ENCODE measurements at places on chromosomes 12 and 14.

- no peak for DNase-seq
Observed at GRCh38 chr12:115074617-115075016, 390.6 kb upstream of the TBX3 start.

DNA sequence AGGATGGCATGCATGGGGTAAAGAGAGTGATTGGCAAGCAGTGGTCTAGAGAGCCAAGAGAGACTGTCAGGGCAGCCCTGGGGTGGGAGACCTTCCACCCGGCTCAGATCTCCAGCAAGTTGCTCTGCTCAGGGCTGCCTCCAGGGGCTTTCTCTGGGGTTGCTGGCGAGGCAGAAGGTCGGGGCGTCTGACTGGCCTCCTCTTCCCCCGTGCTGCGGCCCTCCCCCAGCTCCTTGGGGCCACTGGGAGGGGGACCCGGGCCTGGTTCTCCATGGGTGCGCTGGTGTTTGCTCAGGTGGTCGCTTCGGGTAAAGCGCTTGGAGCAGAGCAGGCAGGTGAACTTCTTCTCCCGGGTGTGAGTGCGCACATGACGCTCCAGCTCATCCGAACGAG lies 6.6 kb upstream of the AAAS start:
- DNase-seq = no peak

DNA sequence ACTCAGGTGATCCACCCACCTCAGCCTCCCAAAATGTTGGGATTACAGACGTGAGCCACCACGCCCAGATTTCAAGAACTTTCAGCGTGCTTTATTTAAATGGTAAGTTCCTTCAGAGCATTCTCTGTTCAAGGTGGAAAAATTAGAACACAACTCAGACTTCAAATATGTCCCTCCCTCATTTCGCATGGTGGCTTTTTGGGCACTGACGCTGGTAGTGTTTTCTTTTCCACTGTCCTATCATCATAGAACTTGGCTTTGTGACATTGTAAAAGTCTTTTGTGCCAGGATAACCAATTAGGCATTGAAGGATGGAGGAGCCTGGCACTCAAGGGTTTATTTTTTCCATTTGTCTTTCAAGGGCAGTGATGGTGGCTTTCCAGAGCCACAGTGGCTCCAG lies 190.8 kb downstream of the NUAK1 start:
- no peak for DNase-seq

- no peak for DNase-seq
Observed at GRCh38 chr14:37903343-37904191, 304.1 kb upstream of the SSTR1 start.

- no peak for DNase-seq
Observed at GRCh38 chr12:110020956-110021355, 21.7 kb downstream of the ANKRD13A start.

DNA sequence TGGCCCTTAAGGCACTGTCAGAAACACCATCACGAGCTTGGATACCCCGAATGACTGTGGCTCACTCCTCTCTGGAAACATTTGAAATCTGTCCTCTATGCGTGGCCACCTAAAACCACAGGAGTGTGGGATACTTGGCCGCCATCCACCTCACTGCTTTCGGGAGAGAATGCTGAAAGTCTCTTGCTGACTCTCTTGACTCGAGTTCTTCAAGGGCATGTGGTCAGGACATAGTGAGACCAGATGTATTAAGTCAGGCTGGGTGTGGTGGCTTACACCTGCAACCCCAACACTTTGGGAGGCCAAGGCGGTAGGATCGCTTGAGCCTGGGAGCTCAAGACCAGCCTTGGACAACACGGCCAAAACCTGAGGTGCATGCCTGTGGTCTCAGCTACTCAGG lies 174.7 kb upstream of the ALG10B start:
- no peak for DNase-seq

GRCh38 chr14:54483846-54484245 lies 4.9 kb downstream of the GMFB start:
- no peak for DNase-seq

- no peak for DNase-seq
Observed at GRCh38 chr12:49744363-49744885, 3.1 kb downstream of the TMBIM6 start.

DNA sequence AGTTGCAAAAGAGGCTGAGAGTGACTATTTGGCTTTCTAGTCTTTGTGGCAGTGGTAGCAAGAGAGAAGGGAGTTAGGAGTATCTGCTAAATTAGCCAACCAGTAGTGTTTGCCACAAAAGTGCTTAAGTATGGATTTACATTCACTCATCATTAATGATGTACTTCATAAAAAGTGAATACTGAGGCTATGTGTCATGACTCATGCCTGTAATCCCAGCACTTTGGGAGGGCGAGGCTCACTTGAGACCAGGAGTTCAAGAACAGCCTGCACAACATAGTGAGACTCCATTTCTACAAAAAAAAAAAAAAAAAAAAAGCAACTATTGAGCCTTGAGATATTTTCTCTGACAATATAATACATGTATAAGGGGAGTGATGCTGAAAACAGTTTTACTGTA lies 36.8 kb downstream of the CCDC177 start:
- DNase-seq = no peak

- DNase-seq = no peak
Observed at GRCh38 chr12:6333566-6333965, 8.3 kb downstream of the TNFRSF1A start.

DNA sequence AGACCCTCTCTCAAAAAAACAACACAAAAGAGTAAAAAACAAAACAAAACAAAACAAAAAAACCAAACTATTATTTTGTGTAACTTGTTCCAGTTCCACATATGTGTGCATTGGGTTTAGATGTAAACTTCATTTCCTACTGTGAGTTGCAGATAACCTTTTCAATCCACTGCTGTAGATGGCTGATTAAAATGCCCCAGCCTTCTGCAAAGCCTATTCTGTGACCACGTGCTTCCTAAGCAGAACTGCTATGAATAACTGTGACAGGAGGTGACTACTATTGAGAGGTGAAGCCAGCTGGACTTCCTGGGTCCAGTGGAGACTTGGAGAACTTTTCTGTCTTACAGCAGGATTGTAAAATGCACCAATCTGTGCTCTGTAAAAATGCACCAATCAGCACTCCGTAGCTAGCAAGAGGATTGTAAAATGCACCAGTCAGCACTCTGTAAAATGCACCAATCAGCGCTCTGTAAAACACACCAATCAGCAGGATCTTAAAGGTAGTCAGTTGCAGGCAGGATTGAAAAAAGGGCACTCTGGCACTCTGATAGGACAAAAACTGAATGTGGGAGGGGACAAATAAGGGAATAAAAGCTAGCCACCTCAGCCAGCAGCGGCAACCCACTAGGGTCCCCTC lies 10.3 kb upstream of the ELK3 start:
- DNase-seq = no peak

- DNase-seq = no peak
Observed at GRCh38 chr12:123762715-123763052, 583 bp downstream of the DNAH10 start.

- DNase-seq = no peak
Observed at GRCh38 chr14:105299654-105300541, 903 bp downstream of the BRF1 start.

DNA sequence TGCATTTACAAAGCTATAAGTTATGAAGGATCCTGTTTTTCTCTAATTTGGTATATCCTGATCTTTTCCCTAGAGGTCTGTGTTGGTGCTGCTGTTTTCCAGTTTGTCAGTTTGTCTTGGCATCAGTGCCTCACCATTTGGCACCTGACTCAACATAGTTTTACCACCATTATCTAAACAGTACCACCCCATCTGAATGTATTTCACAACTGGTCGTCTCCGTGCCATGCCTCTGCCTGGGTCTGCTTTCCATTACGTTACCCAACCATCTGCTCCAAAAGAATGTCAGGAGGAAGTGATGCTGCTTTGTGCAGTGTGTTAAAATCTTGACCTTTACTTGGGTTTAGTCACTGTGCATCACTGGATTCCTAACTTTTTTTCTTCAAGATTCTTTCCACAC lies 129.3 kb upstream of the RASSF8 start:
- no peak for DNase-seq

- no peak for DNase-seq
Observed at GRCh38 chr12:3116106-3116844, 39.1 kb downstream of the TSPAN9 start.

GRCh38 chr12:49491823-49492222 lies 47.0 kb upstream of the KCNH3 start:
- no peak for DNase-seq

DNA sequence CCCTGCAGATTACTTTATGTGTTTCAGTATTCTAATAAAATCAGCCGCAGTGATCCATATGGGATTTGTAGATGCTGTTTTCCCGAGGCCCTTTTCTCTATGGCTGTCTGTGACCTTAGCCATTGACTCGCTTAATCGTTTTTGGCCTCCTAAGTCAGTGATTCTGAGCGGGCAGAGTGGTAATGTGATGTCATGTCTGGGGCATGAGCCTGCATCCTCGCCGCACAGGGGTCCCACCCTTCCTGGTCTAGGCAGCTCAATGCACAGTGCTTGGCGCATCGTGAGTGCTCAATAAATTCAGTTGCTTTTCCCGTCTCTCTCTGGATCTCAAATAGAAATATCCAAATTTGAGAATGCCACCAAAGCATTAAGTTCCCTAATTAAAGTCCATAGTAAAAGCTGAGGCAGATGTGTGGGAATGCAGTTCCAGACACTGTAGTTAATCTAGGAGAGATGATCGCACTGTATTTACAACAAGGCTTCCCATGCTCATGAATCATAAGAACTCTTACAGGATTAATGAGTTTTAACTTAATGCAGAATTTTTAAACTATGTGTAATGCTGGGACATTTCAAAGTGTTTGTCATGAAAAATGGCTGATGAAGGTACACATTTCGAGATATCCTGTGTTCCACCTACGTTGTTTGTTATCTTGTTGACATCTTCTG lies 29.3 kb downstream of the HMGA2 start:
- no peak for DNase-seq

- DNase-seq = no peak
Observed at GRCh38 chr12:46461459-46461858, 88.9 kb upstream of the SLC38A2 start.

GRCh38 chr14:39175445-39176262 lies 600 bp downstream of the PNN start:
- no peak for DNase-seq

DNA sequence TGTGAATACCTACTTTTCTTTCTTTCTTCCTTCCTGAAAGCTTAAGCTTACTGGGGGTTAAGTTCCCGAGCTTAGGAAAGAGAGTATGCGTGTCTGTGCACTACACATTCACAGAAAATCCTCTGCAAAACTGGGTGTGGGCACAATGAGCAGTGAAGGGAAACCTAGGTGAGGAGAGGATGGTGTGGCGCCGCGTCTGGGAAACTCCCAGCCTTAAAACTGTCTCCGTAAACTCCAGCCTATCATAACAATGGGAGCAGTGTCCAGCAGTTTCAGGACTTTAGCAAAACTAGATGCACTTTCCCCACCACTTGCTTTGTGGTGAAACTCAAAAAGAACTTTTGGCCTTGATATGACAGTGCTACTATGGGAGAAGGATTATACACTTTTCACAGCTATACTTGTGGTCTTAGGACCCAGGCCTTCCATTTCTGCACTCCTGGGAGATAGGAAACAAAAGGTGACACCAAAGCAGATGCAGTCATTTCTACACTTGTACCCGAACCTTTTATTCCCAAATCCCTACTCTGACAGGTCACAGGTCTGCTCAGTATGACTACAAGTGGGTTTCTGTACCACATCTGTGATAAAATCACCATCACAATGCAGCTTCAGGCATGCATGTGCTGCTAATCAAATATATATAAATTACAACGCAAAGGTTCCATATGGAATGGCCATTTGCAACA lies 10.4 kb downstream of the AKAP5 start:
- no peak for DNase-seq

DNA sequence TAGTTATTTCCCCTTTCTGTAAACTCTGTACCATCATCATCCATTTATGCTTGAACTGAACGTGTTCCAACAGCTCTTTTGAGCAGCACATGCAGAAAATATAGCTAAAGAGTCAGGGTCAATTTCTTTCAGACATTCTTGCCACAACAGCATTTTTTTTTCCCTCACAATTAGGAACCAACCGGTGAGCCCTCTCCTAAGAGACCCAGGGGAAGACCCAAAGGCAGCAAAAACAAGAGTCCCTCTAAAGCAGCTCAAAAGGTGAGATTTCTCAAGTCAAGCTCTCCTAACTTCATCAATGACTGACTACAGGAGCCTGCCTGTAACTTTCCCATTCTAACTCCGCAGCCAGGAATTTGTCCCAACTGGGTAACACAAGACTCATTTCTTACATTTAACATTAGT lies 3.5 kb downstream of the HMGA2 start:
- DNase-seq = no peak

GRCh38 chr12:64707362-64707761 lies 51.8 kb downstream of the GNS start:
- no peak for DNase-seq

- DNase-seq = no peak
Observed at GRCh38 chr12:53744751-53745150, 7.0 kb downstream of the CISTR start.

DNA sequence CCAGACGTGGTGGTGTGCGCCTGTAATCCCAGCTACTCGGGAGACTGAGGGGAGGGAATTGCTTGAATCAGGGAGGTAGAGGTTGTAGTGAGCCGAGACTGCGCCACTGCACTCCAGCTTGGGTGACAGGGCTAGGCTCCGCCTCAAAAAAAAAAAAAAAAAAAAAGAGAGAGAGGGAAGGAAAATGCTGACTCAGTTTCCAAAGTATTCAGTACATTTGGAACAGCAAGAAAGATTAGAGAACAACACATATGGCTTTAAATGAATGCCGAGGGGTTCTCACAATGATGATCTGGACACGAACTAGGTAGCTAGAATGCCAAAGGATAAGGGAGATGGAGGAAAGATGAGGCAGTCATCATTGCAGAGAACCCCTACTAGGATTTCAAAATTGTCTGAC lies 97.4 kb downstream of the NAV3 start:
- no peak for DNase-seq

DNA sequence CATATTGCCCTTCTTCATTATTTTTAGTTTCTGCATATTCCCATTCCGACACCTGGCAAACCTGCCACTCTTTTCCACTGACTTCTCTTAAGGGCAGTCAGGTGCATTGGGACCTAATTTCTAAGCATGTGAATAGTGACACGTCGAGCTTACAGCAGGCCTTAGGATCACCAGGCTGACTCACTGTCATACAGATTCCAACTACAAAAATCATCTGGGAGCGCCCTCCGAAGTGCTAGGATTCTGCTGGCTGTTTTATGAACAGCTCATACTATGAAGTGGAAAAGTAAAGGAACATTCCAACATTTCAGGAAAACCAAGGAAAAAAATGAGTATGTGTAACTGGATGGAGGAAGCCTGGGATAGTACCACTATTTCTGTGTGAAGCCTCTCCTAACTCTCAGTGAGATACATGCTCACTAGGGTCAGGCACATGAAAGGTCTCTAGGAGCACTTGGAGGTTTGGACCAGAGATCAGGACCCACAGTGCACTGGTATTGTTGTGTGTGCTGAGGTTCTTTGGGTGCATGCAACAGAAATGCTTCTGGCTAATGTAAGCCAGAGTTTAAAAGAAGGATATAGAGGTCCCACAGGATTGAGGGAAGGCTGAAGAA lies 257.4 kb downstream of the ZFP36L1 start:
- DNase-seq = no peak

GRCh38 chr14:90336985-90337384 lies 5.2 kb upstream of the NRDE2 start:
- DNase-seq = no peak

GRCh38 chr12:64946132-64946829 lies 121.8 kb downstream of the TBC1D30 start:
- no peak for DNase-seq

- DNase-seq = no peak
Observed at GRCh38 chr12:28191051-28192048, 1.1 kb downstream of the CCDC91 start.

All from SIG-M5 (cell line).